ENCODE measurements at places on chromosomes 16 and 17. TPM values are rescaled to one million over a fixed set of nuclear protein-coding genes. Genes with fewer than 3 reads are reported as not detected.

The GPR179 gene
- not detected for total RNA-seq

The DHRS7C gene
- total RNA-seq: not detected

The TNFRSF13B gene
- total RNA-seq: not detected

The UMOD gene
- not detected for total RNA-seq

The TMEM238L gene
- not detected for total RNA-seq

The SLC35G6 gene
- not detected for total RNA-seq
